Lung (tissue), 17 donors: ENCODE measurements at places on chromosomes 3 and 15.

GRCh38 chr3:79521221-79521848 lies 246.5 kb downstream of the ROBO1 start:
- peak; percentile 67 for DNase-seq

- DNase-seq: peak; percentile 74
These were observed 110.5 kb upstream of the GAP43 start for GRCh38 chr3:115512565-115513415.

DNA sequence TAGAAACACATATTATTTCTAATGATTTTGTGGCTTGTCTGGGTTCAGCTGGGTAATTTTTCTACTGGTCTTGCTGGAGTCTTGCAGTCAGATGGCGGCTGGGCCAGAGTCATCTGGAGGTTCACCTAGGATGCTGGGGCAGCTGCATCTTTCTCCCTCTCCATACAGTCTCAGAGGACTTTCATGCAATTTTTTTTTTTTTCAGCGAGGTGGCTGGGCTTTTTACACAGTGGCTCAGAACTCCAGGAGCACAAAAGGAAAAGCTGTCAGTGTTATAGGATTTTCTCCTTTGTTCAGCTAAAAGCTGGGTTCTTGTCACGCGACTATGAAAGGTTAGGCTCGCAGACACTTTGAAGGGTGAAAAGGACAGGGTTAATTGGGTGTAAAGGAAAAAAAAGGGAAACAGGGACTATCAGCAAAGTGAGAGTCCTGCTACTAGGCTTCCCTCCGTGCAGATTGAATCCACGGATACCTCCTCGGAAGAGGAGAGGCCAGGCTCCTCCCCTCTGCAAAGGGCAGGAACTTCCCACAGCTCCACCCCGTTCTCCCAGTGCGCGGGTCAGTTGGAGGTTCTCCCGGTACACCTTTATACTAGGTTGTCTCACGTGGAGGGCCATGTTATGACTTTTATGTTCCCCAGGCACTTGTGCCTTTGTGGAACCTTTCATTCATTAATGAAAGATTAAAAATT lies 44.3 kb downstream of the ADGRG7 start:
- DNase-seq: no peak

DNA sequence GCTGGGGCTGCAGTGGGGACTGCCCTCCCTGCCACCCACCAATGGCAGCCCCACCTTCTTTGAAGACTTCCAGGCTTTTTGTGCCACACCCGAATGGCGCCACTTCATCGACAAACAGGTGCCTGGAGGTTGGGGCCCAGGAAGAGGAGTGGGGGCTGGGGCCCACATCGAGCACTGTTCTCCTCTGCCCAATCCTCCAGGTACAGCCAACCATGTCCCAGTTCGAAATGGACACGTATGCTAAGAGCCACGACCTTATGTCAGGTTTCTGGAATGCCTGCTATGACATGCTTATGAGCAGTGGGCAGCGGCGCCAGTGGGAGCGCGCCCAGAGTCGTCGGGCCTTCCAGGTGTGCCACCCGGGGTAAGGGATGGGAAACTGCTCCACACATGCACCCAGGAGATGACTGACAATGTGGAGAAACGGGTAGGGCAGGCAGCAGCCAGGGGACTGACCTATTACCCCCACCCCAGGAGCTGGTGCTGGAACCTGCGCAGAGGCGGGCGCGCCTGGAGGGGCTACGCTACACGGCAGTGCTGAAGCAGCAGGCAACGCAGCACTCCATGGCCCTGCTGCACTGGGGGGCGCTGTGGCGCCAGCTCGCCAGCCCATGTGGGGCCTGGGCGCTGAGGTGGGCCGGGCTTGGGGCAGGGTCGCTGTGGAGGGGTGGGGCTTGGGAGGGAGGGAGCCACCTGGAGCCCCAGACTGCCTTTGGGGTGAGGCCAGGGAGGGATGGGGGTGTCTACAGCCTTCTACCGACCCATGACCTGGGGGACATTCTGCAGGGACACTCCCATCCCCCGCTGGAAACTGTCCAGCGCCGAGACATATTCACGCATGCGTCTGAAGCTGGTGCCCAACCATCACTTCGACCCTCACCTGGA lies 22.9 kb downstream of the NBEAL2 start:
- DNase-seq: no peak

GRCh38 chr15:25715536-25716413 lies 147.4 kb downstream of the ATP10A start:
- no peak for DNase-seq

GRCh38 chr3:82000773-82001172 lies 239.3 kb upstream of the GBE1 start:
- no peak for DNase-seq

DNA sequence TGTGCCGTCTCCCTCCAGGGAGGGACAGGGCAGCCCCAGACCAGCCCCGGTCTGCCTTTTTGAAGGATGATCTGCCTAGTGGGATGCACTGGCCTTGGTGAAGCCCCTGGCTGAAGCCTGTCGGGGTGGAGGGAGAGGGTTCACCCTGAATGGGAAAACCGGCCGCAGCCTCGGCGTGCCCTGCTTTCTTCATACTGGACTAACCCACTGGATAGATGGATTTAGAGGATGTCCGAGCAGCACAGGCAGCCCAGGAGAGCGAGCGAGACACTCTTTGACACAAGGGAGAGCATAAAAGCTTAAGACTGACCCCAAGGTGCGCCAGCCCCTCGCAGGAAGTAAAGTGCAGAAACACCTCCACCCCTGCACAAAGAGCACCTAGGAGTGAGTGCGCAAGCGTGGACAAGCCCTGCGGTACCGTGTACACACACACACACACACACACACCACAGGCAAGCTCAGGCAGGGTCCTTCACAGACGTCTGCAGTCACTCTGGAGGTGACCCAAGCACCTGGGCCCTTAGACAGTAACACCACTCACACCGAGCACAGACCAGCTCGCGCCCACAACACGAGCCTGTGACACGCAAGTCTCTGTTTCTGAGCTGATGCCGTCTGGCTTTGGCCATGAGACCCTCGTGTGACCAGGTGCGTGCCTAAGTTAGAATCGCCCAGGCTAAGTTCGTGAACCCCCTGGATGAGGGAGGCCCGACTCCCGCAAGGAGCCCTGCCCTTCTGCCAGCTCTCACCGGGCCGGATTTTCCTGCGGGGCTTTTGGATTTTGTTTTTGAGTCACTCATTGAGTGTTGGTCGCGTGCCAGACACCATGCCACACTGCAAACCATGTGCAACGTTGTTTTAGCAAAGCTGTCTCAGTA lies 11.3 kb downstream of the SEMA4B start:
- peak; percentile 25 for DNase-seq

DNA sequence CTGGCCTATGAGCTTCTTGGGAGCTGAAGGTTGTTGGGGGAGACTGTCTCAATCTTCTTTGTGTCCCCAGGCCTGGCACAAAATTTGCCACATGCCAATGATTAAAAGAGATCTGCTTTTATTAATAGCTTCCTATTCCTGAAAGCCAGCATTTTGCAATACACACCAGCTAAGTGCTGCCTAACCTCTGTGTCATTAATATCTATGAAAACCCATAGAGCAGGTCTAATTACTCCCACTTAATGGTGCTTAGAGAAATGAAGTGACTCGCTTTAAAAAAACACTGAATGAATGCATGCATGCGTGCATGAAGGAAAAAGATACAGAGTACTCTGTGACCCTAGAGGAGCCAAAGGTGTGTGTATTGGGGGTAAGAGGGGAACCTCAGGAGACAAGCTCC lies 55.0 kb downstream of the SLC6A1 start:
- no peak for DNase-seq

- DNase-seq: no peak
These were observed 40.6 kb upstream of the TNFAIP8L3 start for GRCh38 chr15:51135276-51135675.

DNA sequence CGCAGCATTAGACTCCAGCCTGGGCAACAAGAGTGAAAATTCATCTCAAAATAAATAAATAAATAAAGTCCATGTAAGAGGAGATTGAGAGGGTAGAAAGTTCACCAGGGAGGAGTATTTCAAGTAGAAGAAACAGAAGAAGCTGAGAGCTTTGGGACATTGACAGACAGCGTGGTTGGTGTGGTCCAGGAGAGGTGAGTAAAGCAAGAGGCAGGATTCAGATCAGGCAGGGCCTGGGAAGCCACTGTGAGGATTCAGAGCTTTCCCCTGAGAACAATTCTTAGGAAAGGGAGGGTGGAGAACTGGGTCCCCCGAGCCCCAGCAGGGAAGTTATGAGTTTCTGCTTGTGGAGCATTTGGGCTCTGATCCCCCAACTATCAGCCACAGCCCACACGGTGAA lies 54.2 kb upstream of the AMOTL2 start:
- DNase-seq: no peak

- peak; percentile 65 for DNase-seq
These were observed 30.2 kb downstream of the KCNAB1 start for GRCh38 chr3:156150434-156151066.
